ENCODE measurements at places on chromosomes 7 and 10.
A peak's percentile ranks its signal among the peaks of the same experiment; 100 is the strongest.

DNA sequence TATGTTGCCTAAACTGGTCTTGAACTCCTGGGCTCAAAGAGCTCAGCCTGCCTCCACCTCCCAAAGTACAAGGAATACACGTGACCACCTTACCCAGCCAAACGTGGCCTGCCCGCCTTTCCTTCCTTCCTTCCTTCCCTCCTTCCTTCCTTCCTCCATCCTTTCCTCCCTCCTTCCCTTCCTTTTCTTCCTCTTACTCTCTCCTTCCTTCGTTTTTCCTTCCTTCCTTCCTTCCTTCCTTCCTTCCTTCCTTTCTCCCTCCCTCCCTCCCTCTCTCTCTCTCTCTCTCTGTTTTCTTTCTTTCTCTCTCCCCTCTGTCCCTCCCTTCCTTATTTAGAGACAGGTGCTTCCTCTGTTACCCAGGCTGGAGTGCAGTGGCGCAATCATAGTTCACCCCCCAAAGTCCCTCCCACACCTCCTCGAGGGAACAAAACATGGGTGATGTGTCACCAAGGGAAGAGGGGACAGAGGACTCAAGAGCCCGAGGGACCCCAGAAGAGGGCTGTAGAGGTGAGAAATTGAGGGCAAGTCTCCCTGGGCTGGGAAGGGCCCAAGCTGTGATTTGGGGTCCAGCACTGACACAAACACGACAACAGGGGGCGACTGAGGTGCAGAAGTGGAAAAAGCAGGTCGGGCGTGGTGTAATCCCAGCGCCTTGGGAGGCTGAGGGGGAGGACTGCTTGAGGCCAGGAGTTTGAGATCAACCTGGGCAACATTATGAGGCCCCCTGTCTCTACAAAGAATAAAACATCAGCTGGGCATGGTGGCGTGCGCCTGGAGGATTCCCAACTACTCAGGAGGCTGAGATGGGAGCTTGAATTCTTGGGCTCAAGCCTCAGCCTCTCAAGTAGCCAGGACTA, 28.1 kb downstream of the EPHB4 start:
- DNase-seq = peak; percentile 11

GRCh38 chr7:135757719-135758411, 9.3 kb upstream of the FAM180A start:
- DNase-seq = no peak

DNA sequence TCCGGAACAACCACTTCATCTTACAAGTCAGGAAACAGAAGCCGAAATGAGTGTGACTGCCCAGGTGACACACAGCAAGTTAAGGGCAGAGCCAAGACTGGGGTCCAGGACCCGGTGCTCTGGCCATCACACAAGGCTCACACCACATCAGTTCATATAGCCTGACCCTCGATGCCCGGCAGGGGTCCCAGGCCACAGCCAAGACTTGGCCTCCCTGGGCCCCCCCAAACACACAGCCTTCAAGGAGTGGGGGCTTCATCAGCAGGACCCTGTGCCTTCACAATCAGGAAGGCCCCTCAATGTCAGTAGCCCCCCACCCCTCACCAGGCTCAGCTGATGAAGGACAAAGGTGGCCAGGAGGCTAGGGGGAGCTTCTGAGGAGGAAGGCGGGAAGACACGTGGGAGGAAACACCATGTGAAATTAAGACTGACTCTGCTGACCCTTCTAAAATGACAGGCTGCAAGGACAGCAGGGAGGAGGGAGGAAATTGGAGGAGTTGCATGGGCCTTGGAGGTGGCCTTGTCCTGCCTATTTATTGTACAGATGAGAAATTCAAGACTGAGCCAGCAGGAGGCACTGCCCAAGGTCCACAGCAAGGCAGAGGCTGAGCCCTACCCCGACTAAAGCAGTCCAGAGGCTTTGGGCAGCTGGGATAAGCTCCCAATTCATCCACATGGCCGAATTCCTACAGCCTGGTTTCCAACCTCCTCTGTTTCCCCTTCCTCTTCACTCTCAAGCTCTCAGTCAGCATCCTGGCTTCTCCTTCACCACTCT, 216.1 kb upstream of the ZMIZ1 start:
- DNase-seq = no peak

DNA sequence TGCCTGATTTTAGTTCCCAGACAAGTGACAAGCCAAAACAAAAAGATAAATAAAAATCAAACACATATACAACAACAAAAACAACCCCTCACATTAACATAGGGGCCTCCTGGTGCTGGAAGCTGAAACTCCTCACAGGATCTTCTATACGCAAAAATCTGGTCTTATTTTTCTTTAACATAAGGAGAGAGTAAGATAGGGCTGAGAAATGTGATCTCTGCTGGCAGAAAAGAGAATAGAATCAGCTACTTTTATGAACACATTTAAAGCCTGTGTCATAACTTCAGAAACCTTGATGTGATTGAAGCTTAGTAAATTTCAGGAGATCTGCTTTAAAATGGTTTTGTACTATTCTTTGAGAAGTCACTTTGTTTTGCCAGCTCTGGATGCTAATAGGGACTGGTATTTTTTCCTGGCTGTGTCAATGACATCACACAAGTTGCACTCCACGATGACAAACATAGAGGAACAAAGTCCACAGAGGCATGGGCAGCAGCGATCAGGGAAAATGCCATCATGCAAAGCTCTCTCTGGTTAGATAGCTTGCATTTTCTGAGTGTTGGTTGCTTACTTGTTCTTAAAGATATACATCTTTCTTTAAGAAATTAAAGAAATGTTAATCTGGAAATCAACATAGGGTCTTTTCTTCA, 176.6 kb upstream of the SP4 start:
- DNase-seq = no peak

GRCh38 chr7:1015196-1016121, 28.9 kb upstream of the GPR146 start:
- no peak for DNase-seq

DNA sequence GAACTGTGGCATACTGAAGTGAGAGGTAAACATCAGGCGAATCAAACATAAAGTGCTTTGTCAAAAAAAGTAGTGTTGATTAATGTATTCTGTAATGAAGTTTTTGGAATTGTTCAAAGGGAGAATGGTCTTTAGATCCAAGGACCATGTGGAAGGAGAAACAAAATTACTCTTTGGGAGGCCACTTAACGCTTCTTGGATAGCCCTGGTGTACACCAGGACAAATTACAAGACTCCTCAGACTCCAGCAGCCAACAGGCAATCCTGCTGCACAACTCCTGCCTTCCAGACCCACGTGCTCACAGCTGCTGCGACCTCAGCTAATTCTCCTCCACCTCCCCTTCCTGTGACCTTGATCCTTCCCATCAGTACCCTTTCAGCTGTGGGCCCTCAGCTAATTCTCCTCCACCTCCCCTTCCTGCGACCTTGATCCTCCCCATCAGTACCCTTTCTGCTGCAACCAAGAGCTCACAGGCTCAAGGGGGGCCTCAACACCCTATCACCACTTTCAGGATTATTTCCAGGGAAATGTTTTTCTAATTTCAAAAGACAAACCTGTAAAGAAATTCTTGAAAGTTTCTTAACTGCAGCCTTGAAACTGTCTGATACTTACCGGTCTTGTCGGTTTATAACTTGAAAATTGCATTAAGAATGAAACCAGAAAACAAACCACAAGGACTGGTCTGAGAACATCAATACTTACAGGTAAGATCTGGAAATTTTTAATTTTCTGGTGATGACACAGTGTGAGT, 29.7 kb upstream of the DDC start:
- no peak for DNase-seq

- DNase-seq = no peak
Measured at GRCh38 chr10:30553018-30553625, 76.4 kb downstream of the LYZL2 start.

DNA sequence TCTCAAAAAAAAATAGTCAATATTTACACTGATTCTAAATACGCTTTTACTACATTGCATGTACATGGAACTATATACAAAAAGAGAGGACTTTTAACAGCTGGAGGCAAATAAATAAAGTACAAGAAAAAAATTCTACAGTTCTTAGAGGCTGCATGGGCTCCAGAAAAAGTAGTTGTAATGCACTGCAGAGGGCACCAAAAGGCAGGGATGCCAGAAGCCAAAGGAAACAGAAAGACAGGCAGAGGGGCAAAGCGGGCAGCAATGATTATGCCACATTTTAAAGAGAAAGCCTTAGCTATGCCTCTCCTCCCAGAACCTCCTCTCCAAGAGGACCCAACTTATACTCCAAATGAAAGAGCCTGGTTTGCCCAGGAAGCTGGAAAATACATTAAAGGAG, 11.6 kb upstream of the ADCK2 start:
- no peak for DNase-seq

DNA sequence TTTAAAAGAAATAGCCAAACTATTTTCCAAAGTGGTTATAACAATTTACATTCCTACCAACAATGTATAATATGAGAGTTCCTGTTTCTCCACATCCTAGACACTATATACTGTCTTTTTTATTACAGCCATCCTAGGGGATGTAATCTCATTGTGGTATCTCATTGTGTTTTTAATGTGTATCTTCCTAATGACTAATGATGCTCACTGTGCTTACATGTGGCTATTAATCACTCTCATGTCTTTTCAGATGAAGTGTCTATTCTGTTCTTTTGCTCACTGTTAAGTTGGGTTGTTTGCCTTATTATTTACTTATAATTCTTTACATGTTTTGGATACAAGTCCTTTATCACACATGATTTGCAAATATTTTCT, 71.8 kb downstream of the ZNF438 start:
- DNase-seq = no peak
